Epithelial cell of proximal tubule (primary cell): ENCODE measurements at places on chromosomes 3 and 15. TPM values are rescaled to one million over a fixed set of nuclear protein-coding genes. Genes with fewer than 3 reads are reported as not detected.
A peak's percentile ranks its signal among the peaks of the same experiment; 100 is the strongest.

GRCh38 chr3:24287755-24288450, 206.7 kb downstream of the THRB start:
- no peak for DNase-seq

- DNase-seq: no peak
Observed at GRCh38 chr3:172261054-172261453, 187.2 kb downstream of the GHSR start.

DNA sequence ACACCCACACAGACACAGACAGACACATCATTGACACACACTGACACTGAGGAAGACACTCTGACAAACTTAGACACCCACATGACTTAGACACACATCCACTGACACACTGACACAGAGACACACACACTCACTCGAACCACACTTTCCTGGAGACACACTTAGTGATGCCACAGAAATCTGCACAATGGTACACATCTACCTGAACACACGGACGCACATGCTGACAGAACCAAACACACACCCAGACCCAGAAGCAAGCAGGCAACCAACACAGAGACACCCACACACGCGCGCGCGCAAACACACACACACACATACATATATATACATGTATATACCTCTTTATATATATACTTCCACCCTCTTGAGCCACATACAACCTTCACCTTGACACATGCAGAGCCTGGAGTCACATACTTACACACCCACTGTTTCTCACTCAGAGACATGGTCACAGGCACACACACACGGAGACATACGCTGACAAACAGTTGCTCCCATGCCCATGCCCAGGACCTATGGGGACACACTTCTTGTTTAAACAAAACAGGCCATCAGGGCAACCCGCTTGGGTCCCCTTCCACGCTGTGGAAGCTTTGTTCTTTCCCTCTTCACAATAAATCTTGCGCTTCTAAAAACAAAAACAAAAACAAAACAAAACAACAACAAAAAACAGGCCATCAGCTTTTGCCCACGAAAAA, 913 bp upstream of the SCN5A start:
- DNase-seq: no peak

DNA sequence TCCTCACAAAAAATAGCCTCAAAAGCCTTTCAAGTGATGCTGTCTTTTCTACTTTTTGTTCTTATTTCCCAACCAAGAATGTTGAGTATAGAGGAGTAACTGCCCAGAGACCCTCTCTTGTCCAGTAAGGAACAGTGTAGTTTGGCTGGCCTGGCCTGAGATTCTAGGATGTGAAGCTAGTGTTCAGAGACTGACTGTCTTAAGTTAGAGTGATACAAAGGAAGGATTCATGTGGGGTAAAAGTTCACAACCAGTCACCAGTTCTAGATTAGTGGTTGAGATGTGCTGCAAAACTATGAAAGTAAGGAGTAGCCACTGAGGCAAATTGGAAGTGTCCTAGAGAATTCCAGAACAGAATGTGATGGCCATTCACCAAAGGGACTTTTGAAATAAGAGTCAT, 49.1 kb downstream of the RSRC1 start:
- no peak for DNase-seq

- DNase-seq: no peak
Observed at GRCh38 chr15:84620626-84621025, 19.8 kb downstream of the ZSCAN2 start.

Gene AMOTL2
- total RNA-seq: 98.7 and 109 TPM in 2 replicates

- no peak for DNase-seq
Observed at GRCh38 chr3:107643038-107643883, 120.5 kb downstream of the BBX start.

Gene IMPG2
- total RNA-seq: under 0.01 TPM in 2 replicates

DNA sequence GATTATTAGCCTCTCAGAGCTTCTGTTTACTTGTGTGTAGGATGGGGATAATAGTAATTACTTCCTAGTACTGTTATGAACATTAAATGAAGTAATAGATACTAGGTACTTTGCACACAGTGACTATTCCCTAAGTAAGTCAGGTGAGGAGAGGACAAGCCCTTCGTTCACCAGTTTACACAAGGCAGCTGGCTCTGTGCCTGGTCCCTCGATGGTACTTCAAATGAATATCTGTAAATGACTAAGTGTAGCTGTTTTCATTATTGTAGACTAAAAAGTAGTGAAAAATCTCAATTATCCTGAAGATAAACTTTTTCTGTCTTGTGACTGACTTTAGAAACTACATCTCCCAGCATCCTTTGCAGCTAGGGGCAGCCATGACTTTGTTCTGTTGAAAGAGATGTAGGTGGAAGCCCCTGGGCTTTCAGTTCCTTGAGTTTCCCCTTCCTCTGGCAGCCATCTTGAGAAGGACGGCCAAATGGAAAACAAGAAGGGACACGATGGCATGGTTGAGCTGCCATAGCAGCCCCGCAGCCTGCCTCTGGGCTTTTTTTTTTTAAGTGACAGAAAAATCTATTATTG, 11.7 kb upstream of the WNT7A start:
- DNase-seq: no peak

DNA sequence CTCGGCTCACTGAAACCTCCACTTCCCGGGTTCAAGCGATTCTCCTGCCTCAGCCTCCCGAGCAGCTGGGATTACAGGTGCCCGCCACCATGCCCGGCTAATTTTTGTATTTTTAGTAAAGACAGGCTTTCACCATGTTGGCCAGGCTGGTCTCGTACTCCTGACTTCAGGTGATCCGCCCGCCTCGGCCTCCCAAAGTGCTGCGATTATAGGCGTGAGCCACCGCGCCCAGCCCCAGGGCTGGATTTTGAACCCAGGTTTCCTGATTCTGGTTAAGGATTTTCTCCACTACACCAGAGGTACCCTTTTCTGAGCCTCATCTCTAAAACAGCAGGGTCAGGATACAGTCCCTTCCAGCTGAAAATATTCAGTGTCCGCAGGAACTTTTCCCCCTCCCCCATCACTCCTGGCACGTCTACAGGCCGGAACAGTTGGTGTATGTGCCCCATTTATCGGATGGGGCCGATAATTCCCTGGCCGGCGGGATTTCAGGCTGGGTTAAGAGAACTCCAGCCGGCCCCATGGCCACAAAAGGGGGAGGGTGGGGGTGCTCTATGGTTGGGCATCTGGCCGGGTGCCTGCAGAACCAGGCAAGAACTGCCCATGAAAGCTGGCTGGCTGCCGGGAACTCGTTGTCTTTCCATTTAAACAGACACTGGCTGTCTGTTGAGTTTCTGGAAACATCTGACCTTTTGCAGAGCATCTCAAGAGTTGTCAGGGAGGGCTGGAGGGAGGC, 26.8 kb upstream of the SEMA4B start:
- no peak for DNase-seq

DNA sequence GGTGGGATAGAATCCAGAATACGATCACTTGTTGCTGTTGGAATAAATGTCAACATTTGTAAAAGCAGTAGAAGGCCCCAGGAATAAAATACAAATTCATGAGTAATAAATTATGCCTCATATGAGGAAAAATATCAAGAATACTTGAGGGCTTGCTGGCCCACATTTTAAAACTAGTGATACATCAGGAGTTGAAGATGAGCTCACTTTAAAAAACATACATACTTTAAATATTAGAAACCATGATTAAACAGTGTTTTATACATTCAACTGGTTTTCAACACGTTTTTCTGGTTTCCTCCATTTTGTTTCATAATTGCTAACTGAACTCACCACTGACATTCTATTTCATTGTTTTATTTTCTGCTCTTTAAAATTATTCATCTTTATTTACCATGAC, 141.4 kb downstream of the TFG start:
- no peak for DNase-seq

Gene CHRM5
- not detected in 2 replicates for total RNA-seq

- DNase-seq: no peak
Observed at GRCh38 chr3:129505341-129505740, 23.1 kb upstream of the RHO start.

- DNase-seq: no peak
Observed at GRCh38 chr3:186990277-186990676, 60.0 kb downstream of the ST6GAL1 start.

Gene GATA2
- 1.4 and 4.0 TPM in 2 replicates for total RNA-seq

Gene PLCD1
- total RNA-seq: 9.7 and 11.2 TPM in 2 replicates

DNA sequence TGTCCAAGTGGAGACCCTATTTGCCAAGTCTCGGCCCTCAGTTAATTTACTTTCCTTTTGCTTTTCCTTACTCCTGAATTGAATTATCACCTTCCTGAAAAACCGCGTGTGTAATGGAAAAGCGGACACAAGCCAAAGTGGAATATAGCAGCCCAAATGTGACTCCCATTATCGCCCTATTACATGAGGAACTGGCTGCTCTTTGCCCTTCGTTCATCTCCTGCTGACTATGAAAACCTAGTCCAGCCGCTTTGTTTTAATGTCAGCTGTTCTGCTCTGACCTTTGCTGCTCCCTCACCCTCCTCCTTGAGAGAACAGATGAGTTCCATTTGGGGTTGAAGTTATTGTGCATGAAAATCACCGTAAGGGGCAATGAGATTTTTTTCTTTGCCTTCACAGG, 632.7 kb upstream of the SUCLG2 start:
- no peak for DNase-seq

GRCh38 chr3:171198781-171199472, 172.4 kb upstream of the SLC2A2 start:
- DNase-seq: no peak

GRCh38 chr3:127455541-127456450, 134.7 kb downstream of the TPRA1 start:
- DNase-seq: no peak

Gene RBPMS2
- total RNA-seq: 0.36 and 0.58 TPM in 2 replicates

DNA sequence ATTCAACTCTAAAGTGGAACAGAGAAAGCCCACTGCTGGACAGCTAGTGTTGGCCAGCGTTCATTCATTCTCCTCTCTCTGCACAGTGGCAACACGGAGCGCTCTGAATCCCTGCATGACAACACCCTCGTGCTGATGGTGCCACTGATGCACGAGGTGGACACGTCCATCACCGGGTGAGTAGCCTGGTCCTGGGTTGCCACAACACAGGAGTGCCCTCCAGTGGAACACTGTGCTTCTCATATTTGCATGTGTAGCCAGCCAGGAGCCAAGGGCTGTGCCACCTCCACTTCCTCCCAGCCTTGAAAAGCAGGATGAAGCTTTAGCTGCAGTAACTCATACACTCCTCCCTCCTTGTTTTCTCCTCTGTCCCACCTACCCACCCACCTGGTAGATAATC, 120.0 kb upstream of the CTDSPL start:
- no peak for DNase-seq

GRCh38 chr3:46734773-46735172, 17.1 kb upstream of the PRSS50 start:
- no peak for DNase-seq

DNA sequence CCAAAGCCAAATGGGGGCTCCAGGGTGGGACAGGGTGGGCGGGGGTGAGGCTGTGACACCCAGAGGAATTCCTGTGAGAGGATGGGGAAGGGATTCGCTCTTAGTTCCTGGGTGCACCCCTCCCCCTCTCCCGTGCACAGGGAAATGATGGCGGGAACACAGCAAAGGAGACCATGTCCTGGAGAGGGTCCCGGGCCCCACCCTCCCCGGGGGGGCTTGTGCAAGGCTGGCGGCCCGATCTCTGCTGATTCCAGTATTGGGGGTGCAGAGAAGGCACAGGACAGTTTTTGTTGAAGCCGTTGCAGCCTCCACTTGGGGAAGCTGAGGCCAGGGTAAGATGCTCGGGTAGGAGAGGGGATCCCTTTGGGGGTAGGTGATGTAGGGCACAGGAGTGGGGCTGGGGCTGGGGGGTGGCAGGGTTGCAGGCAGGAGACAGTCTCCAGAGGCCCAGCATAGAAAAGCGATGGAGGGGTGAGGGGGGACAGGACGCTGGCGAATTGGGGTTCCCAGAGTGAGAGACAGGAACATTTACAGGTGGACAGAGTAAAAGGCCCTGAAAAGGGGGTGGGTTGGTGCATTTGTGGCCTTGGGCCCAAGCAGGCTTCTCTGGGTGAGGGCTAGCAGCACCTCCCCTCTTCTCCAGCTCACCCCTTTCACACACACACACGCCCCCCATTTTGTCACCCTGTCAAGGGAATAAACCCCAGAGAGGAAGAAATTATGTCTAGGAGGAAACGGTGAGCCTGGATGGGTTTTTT, 38.5 kb downstream of the HMCES start:
- DNase-seq: no peak

Gene TSPAN3
- total RNA-seq: 252 and 290 TPM in 2 replicates

DNA sequence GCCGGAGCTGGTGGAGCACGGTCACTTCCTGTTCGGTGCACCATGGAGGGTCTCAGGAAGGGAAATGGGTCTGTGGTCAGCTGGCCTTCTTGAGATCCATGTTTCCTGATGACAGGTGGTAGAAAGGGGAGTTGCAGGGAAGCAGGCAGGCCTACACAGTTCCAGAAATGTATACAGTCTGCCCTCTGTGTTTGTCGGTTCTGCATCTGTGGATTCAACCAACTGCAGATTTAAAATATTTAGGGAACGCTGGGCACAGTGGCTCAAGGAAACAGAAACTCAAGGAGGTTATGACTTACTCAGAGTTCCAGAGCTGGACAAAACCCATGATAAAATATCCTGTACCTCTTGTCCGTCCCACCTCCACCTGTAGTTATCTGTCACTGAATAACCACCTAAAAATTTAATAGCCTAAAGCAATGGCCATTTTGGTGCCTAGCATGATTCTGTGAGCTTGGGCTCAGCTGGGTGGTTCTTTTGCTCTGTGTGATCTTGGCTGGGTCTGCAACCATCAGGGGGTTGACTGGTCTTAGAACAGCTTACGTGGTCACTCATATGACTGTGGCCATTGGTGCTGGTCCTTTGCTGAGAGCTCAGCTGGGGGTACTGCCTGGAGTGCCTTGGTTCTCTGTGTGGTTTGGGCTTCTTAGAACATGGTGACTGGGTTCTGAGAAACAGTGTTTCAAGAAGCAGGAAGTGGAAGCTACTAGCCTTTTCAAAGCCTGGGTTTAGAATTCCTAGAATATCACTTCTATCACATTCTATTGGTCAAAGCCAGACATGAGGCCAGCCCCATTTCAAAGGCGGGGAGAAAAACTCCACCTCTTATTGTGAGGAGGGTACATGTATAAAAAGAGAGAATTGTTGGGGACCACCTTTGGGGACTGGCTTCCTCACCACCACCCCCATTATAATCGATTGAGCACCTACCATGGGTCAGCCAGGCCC, 239.7 kb upstream of the BHLHE40 start:
- no peak for DNase-seq

- peak; percentile 33 for DNase-seq
Observed at GRCh38 chr3:175338775-175339535, 479.8 kb downstream of the NAALADL2 start.

- no peak for DNase-seq
Observed at GRCh38 chr3:4986175-4986781, 7.0 kb downstream of the BHLHE40 start.

GRCh38 chr3:190504354-190505125, 9.3 kb upstream of the IL1RAP start:
- DNase-seq: no peak

GRCh38 chr3:51378726-51379125, 6.4 kb upstream of the MANF start:
- no peak for DNase-seq

Gene PLXND1
- total RNA-seq: 27.3 and 30.7 TPM in 2 replicates

- no peak for DNase-seq
Observed at GRCh38 chr3:20074226-20075063, 34.2 kb downstream of the KAT2B start.

DNA sequence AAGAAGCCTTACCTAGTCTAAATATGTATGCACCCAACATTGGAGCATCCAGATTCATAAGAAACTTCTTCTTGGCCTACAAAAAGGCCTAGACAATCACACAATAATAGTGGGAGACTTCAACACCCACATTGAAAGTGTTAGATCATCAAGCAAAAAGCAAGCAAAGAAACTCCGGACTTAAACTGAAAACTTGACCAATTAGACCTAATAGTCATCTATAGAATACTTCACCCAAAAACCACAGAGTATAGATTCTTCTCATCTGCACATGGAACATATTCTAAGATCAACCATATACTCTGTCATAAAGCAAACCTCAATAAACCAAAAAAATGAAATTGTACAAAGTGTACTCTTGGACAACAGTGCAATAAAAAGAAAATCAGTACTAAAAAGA, 22.3 kb upstream of the OR5K4 start:
- no peak for DNase-seq
